ENCODE measurements at places on chromosomes 13 and 19.

GRCh38 chr13:24192057-24192810, 31.7 kb downstream of the SPATA13 start:
- no peak for DNase-seq

- no peak for DNase-seq
These were observed 2.2 kb downstream of the RPS11 start for GRCh38 chr19:49498475-49498874.

- no peak for DNase-seq
These were observed 241.0 kb downstream of the POSTN start for GRCh38 chr13:37357548-37357947.

DNA sequence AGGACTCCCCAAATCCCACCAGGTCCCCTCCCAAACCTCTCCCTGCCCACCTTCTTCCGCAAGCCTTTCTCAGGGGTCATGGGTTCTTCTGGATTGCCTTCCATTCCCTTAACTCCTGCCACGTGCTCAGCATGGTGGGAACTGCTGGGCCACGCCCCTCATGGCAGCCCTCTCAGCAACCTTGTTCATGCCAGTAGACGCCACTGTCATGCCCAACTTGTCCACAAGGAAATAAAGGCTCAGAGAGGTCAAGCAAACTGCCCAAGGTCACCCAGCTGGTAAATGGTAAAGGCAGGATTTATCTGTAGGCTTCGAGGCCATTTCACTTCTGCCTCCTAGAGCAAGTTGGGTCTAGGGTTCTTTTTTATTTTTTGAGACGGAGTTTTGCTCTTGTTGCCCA, 10.9 kb downstream of the PRAM1 start:
- DNase-seq, result no peak

DNA sequence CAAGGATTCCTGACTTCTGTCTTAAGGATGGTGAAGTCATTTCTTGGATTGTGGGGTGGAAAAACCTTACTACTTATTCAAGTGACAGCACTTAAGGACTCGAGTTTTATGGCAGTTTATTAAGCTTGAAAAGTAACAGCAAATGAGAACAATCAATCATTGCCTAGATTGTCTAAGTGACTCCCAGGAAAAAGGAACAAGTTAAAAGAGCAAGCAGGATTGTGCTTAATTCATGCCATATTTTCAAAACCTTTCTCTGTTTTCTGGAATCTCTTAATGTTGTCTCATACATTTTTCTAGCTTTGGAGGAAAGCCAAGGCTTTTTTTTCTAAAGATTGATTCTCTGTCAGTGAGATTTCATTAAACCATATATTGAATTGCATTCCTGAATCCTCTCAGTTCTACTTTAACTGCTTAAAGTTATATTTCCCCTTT, 236.2 kb upstream of the HTR2A start:
- DNase-seq, result no peak

- peak; percentile 58 for DNase-seq
These were observed 1373.7 kb downstream of the PCDH9 start for GRCh38 chr13:65856431-65856830.

DNA sequence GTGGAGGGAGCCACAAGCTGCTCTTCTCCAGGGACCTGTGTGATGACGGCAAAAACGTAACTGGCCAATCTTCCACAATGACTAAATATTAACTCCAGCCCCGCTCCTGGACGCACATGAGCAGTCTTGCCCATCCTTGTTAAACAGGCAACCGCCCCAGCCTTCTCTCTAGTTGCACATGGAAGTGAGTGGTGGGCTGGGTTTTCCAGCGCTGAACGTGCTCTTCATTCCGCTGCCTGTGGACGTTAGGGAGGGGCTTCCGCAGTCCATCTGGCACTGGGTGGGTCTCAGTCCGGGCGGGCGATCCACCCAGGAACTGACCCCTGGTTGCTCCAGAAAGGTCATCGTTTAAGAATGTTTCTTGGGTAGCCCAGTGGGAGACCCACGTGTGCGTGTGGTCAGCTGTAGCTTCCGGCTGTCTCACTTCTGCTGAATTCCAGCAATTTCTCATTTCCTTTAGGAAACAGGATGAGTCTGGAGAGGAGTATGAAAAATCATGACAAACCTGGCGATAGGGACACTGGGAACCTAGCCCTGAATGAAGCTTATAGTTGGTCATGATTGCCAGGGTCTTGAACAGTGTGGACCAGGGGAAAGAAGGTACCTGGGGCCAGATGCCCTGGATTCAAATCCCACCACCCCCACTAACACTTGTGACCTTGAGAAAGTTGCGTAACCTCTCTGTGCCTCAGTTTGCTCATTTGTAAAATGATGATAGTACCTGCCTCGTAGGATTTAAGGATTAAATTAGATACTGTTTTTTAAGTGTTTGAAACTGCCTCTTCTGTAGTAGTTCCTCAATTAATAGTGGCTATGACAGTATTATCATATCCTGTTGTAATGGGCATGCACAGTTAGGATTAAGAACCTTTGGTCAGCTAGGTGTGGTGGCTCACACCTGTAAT, 92.6 kb downstream of the SIPA1L3 start:
- no peak for DNase-seq

GRCh38 chr13:111033172-111034130, 81.7 kb upstream of the ARHGEF7 start:
- peak; percentile 21 for DNase-seq

DNA sequence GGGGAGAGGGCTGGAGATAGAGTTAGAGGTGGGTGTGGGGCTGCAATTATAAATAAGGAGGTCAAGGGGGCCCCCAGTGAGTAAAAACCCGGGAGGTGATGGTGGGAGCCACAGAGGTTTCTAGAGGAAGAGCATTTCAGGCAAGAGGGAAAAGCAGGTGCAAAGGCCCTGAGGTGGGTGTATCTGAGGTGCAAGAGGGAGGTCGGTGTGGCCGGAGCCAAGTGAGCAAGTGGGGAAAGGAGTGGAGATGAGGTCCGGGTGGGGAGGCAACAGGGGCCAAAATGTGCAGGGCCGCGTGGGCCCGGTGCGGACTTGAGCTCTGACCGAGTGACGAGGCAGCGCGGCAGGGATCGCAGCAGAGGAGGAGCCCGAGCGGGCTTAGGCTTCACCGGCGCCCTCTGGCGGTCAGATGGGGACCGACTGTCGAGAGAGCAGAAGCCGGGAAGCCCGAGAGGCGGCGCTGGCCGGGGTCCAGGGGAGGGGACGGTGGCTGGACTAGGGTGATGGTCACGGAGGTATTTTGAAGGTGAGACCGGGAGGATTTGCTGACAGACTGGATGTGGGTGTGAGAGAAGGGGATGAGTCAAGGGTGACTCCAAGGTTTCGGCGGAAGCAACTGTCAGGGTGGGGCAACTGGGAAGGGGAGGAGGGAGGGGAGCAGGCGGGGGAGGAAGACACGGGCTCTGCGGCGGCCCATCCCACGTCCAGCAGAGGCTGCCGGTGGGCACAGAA, 17.7 kb upstream of the SPACA4 start:
- DNase-seq, result peak; percentile 92

DNA sequence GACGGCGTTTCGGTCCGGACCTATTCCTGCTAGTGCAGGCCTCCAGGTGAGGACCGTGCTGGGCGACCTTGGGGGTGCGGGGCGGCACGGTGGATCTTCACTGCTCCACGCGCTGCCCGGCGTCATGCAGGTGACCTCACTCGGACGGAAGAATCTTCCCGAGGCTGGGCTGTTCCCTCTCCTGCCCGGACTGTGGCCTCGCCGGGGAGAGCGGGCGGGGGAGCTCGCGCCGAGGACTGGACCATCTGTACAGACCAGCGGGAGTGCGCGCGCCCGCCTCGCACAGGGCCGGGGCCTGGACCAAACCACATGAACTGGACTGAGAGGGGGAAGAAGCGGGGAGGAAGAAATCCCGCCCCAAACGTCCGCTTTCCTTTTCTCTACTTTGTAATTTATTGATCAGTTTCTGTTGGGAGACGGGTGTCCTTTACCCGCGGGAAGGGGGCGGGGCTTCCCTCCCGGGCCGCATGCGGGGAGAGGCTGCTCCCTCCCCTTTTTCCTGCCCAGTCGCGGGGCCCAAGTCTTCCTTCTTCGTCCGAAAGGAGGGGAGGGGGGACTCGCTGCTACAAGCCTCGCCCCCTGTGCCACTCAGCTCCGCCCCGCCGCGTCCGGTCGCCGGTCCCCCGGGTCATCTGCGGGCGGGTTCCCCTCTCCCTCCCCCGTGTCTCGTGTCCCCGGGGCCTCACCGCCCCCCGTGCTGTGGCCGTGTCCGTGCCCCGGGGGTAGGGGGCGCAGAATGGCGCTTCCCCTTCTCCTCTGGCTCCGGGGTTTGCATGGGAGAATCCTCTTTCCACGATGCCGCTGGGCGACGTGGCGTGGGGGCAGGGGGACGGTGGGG, 4.9 kb downstream of the HRC start:
- DNase-seq, result peak; percentile 97

DNA sequence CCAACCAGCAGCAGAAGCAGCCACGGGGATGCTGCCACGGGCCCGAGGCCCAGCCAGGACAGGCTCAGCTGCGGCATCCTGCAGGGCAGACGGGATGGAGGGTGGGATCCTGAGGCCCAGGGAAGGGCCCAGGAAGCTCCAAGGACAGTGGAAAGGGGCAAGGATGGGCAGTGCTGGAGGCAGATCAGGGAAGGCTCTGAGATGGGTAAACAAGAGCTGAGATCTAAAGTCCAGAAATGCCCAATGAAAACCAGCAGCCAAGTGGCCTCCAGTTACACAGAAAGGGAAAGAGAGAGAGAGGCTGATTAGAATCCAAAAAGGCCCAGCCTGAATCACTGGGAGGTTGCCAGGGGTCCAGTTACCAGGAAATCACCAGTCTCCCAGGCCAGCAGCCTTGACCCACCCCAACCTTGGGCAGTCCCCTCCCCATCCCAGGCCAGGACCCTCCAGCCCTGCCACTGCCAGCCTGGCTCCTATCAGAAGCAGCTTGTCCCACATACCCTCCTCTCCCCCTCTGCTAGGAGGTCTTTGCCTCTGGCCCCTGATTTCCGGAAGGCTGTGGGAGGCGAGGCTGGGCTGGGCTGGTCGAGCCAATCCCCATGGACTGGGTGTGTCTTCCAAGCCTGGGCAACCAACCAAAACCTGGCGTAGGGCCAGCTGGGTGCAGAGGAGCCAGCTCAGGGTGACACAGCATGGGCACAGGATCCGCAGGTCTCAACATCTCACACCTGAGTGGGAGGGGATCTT, at the start of gene CYP4F11:
CYP4F11 (minus strand) TSS at position 198 of the 747 bp plus-strand sequence; CDS start at position 77, 121 bp downstream.
- DNase-seq, result peak; percentile 20

DNA sequence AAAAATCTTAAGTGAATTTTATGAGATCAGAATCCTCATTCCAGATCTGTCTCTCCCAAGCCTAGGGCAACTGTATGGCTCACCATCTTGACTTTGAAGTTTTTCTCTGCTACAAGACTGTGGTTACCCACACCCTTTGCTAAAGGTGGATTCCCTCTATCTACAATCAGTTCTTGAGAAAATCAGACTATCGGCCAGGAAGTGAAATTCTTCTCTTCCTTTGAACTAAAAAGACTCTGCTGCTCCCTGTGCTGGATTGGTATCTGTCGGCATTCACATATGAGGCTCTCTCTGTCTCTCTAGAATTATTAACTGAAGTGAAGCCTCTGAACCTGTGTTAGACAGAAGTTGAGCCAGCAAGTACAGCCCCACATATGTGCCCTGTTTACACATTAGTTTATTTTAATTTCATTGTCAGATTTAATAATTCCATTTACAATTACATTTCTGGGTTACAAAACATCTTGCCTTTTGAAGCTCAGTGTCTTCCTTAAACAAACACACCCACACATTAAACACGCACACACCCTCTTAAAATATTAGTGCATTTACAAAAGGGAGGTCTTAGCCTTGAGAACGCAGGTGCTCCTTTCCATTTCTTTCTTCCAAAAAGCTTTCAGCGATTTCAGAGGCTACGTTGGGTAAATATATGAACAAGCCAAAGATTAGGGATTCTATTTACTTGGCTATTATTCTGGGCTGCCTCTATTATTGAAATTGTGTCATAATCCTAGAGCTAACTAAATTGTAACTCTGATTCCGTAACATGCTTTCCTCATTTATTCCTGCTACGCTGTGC, 145.7 kb downstream of the MIPEP start:
- peak; percentile 79 for DNase-seq

- no peak for DNase-seq
These were observed 5.3 kb upstream of the NRTN start for GRCh38 chr19:5799247-5800241.

- peak; percentile 12 for DNase-seq
These were observed 7.8 kb upstream of the C13orf42 start for GRCh38 chr13:51118809-51119431.

- DNase-seq, result no peak
These were observed 2.2 kb downstream of the GPR32 start for GRCh38 chr19:50772476-50772875.

- peak; percentile 3 for DNase-seq
These were observed 291.0 kb downstream of the ENOX1 start for GRCh38 chr13:43495732-43496131.

GRCh38 chr13:105170438-105170837, 1365.0 kb downstream of the EFNB2 start:
- no peak for DNase-seq

DNA sequence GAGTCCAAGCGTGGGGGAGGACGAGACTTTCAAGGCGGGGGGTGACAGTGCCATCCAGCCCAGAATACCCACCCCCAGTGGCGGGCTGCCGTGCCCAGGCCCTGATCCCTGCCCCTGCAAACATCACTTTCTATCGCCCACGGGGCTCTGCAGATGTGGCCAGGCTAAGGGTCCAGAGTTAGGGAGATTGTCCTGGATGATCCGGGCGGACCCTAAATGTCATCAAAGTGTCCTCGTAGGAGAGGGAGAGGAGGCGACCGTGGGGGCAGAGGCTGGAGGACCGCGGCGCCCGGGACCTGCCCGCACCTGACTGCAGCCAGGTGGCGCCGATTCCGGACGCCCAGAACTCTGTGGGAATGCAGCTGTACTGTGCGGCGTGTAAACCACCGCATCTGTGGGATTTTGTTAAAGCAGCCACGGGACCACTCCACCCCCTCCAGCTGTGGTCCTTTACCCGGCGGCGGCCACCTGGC, 32.4 kb downstream of the GJA3 start:
- DNase-seq, result no peak

GRCh38 chr13:43933378-43933777, 53.7 kb downstream of the LACC1 start:
- no peak for DNase-seq

DNA sequence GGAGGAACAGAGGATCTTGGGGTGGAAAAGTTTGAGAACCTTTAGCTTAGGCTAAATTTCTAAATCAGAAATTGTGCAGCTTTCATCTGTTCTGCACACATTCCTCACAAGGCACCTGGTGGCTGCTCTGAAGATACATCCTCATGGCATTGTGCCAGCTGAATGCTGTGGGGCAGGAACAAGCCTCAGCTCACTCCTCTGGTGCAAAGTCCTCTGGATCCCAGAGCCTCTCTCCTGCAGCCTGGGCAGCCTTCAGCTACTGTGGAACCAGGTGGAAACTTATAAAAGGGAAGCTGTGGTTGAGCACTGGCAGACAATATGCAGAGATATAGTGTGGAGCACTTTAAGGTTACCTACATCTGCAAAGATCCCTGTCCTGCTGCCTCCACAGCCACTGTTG, 72.3 kb downstream of the KCTD12 start:
- peak; percentile 66 for DNase-seq
